ENCODE measurements at places on chromosomes 3 and 15.

- DNase-seq: no peak
These were observed 68.0 kb downstream of the TIPARP start for GRCh38 chr3:156742401-156742800.

- DNase-seq: no peak
These were observed 93.1 kb upstream of the KBTBD8 start for GRCh38 chr3:66904831-66905493.

GRCh38 chr3:184786280-184786941, 25.6 kb upstream of the VPS8 start:
- DNase-seq: peak; percentile 75

- no peak for DNase-seq
These were observed 38.7 kb downstream of the ANP32A start for GRCh38 chr15:68781766-68782588.

GRCh38 chr3:154229217-154229590, 95.1 kb downstream of the DHX36 start:
- DNase-seq: no peak

DNA sequence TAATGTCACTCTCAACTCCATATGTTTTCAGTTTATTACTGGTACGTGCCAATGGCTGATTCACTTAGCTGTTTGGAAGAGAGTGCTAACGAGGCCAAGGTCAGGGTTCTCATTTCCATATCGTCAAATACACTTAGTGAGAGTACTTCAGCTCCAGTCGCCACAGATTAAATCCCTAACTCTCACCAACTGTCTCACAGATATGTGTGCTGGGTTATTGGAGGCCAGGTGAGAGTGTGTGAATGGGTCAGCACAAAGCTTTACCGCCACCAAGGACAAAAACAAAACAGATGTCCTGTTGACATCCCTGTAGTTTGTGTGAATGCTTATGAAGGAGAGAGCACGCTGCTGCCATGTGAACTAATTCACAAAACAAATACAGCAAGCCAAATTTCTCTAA, 133.5 kb upstream of the TBL1XR1 start:
- peak; percentile 39 for DNase-seq

GRCh38 chr3:169104972-169105371, 558.5 kb downstream of the MECOM start:
- no peak for DNase-seq

GRCh38 chr15:78108300-78109084, 16.1 kb downstream of the SH2D7 start:
- peak; percentile 60 for DNase-seq

GRCh38 chr3:59704292-59704691, 654.5 kb upstream of the CFAP20DC start:
- DNase-seq: no peak

GRCh38 chr15:85178308-85178707, 196.7 kb downstream of the PDE8A start:
- DNase-seq: no peak

DNA sequence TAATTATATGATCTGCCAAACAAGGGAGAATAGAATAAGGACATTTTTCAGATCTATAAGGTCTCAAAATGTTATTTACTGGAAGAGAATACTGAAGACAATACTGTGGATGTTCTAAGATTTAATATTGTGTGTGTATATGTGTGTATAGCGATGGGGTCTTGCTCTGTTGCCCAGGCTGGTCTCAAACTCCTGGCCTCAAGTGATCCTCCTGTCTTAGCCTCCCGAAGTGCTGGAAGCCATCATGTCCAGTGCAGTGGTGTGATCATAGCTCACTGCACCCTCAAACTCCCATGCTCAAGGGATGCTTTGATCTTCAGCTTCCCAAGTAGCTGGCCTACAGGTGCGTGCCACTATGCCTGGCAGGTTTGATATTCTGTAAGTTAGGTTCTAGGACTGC, 91.3 kb downstream of the NBEAL2 start:
- no peak for DNase-seq

DNA sequence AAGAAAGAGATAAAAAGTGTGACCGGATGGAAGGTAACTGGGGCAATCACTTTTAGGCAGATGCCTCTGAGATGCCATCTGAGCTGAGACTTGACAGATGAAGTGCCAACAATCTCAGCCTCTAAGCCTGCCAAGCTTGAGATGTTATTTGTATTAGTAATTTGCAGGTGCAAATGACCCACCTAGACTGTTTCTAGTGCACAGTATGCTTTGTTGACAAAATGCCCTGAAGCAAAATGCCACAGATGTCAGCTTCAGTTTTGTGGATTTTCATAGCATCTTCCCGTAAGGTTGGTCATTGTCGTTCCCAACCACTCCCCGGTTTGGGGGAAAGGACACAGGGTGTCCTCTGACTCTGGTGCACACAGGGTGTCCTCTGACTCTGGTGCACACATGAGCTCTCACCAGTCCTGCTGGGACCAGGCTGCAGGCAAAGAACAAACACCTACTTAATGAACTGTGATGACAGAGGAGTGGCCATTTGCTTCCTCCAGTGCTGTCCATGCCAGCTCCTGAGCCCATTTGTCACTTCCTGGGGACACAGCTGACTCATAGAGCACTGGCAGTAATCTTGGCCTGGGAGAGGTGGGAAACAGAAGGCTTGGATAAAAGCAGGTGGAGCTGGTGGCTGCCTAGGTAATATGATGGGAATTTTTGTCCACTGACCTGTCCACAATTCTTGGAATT, 16.7 kb upstream of the PPP1R2 start:
- no peak for DNase-seq
